ENCODE measurements at places on chromosomes 6 and 20.
A peak's percentile ranks its signal among the peaks of the same experiment; 100 is the strongest.

- peak; percentile 20 for DNase-seq
These were observed 48.0 kb downstream of the GCLC start for GRCh38 chr6:53496797-53497375.

DNA sequence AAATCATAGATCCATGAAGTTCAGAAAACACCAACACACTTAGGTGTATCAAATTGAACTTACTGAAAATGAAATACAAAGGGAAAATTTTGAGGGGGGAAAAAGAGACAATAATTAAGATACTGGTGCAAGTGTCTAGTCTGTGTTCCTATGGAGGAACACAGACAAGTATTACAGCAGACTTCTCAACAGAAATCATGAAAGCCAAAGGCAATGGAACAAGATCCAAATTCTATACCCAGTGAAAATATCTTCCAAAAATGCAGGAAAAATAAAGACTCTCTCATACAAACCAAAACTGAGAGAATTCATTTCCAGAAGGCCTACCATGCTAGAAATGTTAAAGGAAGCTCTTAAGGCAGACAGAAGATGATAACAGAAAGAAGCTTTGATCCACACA, 63.1 kb downstream of the NRN1 start:
- DNase-seq, result no peak

DNA sequence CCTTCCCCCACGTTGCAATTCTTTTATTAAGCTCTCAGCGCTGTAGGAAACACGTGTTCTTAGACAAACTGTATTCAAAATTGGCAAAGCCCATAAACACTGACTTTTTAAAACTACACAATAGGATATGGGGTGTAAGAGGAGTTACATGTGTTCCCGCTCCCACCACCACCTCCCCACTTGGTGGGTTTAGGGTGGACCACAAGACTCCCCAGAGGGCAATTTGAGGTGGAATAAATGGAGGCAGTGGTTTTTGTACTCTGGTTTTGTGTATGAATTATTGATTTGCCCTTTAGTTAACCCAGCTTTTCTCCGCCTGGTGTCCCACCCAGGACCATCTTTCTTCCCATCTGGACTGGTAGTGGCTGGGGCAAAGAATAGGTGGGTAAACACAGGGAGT, 3.7 kb downstream of the UQCC2 start:
- DNase-seq, result no peak

- DNase-seq, result no peak
These were observed 125.4 kb downstream of the RNASET2 start for GRCh38 chr6:166830891-166831363.

- DNase-seq, result no peak
These were observed 37.3 kb downstream of the SIM1 start for GRCh38 chr6:100427452-100427851.

- DNase-seq, result no peak
These were observed 15.9 kb downstream of the NT5E start for GRCh38 chr6:85465762-85466161.

DNA sequence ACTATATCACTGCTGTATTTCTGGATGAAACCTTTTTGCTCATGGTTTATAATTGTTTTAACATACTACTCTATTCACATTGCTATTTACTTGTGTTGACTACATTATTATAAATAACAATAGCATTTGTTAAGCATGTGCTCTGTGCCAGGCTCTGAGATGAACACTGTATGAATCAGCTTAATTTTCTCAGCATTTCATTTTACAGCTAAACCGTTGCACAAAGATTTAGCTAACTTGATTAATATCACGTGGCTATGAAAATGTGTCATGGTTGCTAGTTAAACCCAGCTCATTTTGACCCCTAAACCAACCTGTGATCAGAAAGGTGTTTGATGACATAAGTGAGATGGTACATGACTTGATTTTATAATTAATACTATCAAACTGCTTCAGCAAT, 77.5 kb downstream of the NCOA7 start:
- no peak for DNase-seq

GRCh38 chr6:149111556-149112115, 205.9 kb upstream of the TAB2 start:
- no peak for DNase-seq

GRCh38 chr20:32570401-32571190, 14.5 kb downstream of the NOL4L start:
- peak; percentile 37 for DNase-seq

- DNase-seq, result no peak
These were observed 132.7 kb upstream of the IFNGR1 start for GRCh38 chr6:137351890-137352289.

DNA sequence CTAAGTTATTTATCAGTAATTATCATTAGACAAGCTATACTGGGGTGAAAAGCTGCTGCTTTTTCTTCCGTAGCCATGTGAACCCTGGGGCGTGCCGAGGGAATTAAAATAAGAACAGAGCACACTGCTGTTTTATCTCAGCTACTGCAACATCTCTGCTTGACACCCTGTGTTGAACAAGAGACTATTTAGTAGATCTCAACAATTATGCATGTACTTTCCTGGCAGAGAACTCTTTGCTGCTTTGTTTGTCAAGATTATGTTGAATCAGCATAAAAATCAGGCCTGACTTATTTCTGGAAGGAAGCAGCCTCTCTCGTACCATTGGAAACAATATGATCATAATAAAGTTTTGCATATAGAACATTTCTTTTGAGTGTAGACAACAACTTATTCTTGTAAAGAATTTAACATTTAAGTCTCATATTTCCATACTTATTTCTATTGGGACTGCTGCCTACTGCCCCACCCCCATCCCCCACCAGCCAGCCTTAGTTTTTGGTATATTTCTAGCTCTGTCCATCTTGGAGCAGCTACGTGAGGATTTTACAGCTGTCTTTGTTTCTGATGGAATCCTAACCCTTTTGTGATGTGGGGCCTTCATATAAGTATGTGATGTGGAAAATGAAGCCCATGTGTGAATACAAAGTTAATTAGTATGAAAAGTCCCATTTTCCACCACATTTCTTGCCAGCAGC, 1011.4 kb downstream of the KIF16B start:
- DNase-seq, result no peak

- no peak for DNase-seq
These were observed 16.8 kb upstream of the BNIP5 start for GRCh38 chr6:36353411-36353915.

- peak; percentile 49 for DNase-seq
These were observed 84.3 kb downstream of the ZHX3 start for GRCh38 chr20:41232973-41233926.

DNA sequence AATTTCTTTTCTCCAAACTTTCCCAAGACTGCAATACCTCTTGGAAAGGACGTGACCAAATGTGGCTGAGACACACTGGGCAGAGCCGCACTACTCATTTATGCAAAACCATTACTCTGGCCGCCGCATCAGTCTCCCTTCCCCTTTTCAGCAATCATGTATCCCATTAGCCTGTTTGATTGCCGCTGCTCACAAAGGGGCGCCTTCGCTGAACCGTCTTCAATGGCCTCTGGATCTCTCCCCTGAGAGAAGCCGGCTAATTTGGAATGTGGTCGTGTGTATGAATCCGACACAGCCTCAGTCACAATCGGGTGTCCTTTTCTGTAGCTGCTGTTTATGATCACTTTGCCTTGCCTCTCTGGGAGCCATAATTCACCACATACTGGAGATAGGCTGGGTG, 361.1 kb downstream of the ZFAND3 start:
- DNase-seq, result no peak

- no peak for DNase-seq
These were observed 55.5 kb downstream of the EDN1 start for GRCh38 chr6:12345694-12346058.

DNA sequence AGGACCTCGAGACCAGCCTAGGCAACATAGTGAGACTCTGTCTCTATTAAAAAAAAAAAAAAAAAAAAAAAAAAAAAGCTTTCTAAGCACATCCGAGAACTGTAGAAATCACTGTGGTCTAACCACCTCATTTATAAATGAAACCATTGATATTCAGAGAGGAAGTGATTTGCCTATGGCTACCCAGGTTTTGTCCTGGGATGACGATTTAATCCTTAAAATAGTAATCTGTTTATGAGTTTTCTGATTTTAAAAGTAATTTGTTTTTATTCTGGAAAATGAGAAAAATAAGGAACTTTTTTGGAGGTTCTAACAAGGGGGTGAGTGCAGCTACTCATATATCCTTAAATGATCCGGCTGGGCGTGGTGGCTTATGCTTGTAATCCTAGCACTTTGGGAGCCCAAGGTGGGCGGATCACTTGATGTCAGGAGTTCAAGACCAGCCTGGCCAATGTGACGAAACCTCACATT, 6.5 kb upstream of the BTN3A2 start:
- no peak for DNase-seq

DNA sequence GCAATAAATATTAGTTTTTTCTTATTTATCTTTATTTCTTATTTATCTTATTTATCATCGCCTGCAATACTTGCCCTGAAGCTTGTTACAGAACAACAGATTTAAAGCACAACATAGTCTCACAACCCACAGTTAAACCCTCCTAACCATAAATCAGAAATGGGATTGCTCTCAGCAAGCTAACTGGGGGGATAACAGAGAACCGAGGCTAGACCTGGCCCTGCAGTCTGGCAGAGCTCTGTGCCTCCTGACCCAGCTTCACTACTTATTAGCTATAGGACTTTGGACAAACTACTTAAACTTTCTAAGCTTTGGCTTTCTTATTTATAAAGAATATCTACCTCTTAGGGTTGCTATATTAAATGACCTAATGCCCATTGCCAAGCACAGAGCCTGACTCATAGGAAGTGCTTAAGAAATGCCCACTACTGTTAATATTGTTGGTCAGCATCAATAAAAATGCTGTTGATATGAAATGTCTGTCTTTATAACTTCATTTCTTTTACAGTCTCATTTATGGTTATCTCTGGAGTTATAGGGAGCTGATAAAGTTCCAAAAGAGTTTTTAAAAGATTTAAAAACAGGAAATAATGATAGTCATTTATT, 87.9 kb upstream of the BEND6 start:
- peak; percentile 26 for DNase-seq

- no peak for DNase-seq
These were observed 53.5 kb upstream of the PLCB1 start for GRCh38 chr20:8078528-8078914.

DNA sequence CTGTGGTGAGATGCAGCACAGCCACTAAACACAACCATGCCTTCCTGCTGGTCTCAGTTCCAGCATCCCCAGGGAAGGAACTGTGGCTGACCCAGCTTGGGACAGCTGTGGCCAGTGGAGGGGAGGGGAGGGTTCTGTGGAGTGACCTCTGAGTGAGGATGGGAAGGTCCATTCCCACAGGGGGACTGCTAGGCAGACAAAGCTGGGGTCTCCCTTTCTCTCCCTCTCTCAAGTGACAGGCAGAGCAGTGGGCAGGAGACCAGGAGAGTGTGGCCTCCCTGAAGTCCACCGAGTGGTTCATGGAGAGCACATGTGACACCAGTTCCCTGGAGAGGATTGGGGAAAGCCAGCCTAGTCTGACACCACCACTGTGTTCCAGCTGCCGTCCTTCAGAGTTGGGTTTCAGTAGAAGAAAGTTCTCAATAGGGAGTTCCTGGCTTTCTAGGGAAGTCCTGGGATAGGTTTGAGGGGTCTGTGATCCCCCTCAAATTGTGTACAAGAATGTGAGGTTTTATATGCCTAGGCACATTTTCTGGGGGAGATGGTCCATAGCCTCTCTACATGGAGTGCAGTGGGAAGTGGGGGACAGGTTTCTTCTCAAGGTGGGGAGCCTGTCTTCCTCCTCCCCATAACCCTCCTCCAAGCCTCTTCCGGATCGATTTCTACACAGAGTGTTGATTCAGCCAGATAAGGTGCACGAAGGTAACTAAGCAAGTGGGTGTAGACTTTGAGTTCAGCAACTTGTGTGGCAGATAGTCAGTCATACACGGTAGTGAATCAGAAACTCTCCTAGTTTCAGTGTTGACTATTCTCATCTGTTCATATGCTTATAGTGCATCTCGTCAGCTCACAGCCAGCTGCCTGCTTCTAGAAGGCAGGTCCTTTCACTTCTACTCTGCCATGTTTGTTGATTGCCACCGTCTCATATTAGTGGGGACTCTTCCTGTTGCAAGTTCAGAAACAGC, 18.9 kb downstream of the MANBAL start:
- DNase-seq, result no peak

DNA sequence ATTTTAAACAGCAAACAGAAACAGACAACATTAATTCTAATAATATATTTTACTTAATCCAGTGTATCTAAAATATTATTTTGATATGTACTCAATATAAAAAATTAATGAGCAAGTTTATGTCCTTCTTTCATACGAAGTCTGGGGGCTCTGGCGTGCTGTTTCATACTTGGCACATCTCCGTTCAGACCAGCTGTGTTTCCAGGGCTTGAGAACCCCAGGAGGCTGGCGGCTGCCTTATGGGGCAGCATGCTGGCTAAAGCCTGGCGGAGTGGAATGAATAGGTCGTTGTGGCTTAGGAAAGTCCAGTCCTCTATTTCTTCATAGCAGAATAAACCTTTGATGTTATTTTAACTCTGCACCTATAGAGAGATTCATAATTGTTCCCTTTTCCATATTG, 43.3 kb downstream of the DUSP22 start:
- no peak for DNase-seq

DNA sequence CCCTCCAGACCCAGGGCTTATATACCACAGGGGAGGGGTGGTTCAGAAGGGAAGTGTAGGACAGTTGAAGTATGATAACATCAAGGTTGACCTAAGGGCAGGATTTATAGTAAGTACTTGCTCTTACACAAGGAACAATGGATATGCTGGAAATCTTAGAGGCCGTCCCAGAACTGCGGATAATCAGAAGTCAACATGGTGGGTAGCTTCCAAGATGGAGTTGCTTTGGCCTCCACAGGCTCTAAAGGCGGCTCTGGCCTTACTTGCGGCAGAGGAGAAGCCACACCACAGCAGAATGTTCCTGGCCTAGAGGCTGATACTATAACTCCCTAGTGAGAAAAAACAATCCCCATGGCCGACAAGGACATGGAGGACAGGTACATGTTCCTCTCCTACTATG, 344.7 kb downstream of the CDC5L start:
- DNase-seq, result no peak

DNA sequence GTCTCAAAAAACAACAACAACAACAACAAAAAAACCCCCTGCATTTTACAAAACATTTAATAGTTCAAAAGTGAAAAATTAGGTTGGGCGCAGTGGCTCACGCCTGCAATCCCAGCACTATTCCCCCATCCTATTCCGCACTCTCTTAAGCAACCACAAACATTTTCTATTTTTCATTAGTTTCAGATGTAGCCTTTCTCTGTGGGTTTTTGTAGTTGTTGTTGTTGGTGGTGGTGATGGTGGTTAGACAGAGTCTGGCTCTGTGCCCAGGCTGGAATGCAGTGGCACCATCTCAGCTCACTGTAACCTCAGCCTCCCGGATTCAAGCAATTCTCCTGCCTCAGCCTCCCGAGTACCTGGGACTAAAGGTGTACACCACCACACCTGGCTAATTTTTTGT, 6.4 kb upstream of the GMNN start:
- DNase-seq, result no peak

GRCh38 chr20:2259731-2260130, 36.1 kb upstream of the TGM3 start:
- DNase-seq, result no peak

DNA sequence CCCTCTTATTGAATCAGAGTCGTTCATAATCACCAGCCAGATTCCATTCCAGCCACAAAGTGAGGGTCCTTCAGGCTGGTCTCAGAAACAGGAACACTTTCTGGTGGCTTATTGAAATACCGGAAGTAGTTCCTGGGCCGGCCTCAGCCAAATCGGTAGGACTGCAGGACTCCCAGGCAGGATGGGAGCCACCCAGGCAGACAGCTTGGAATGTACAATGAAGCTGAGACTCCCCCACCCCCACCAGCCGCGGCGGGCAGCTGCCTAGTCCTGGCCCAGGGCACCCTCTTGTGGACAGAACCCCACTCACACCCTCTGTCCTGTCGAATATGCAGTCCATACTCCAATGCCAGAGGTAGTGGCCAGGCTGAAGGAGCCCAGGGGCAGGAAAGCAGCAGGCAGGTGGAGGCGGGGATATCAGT, 43.8 kb downstream of the MDFI start:
- DNase-seq, result peak; percentile 77
